ENCODE measurements at places on chromosomes 4 and X.

DNA sequence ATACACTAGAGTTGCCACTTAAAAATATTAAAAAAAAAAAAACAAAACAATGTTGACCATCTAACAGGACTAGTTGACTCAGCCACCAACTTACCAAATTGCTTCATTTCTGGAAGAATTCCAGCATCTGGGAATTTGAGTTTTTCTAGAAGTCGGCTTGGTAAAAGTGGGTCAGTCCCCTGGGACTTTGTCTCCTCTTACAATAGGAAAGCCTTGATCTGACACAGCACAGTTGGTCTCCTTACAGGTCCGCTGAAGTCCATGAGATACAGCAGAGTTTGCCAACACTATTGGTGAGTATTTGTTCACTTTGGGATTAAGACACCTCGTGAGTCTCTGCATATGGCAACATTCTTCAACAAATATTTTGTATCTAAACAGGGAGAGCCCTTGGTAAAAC is 18.2 kb upstream of the DDIT4L start:
- DNase-seq, result no peak

DNA sequence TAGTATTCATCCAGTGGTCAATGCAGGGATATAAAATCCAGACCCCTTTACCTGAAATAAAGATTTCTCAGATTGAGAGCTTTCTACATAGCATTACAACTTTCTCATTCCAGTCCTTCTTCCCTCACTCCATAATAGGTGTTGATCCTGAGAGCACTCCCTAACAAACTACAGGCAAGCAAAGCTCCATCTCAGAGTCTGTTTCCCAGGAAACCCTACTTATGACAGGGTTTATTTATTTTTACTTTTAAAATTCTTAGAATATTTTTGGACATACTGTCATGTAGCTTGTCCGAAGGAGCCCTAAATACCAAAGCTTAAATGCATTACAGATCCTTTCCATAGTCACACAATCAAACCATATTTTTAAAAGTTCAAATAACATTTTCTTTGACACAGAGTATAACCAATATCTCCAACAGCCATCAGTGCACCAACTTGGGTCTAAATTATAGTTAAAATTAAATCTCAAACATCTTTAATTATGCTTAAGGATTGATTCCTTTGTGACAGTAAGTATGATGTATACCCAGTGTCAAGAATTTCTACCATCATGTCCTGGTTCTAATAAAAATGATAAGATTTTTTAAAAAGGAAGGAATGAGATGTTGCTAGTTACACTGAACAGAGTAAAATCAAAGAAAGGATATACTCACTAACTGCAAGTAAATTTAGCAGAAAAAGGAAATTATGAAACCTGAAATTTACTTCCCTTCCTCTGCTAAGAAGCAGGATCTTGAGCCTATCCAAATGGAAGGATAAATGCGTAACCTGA is 580.4 kb upstream of the ADGRL3 start:
- DNase-seq, result no peak

DNA sequence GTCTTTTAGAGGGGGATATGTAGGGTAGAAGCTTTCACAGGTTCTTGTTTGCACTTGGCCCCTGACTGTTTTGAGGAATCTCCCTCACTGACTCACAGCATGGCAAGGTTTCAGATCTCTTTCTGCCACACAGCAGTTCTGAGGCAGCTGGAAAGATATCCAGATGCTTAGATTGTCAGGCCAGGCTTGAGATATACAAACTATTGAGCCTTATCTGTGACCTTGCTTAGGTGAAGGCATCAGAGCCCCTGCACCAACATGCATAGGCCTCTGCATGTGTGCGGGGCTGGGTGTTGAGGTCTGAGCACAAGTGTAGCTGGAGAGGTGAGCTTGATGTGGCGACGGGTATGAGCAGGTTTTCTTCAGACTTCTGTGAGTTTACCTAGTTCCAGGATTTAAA is 80.9 kb upstream of the MSANTD1 start:
- DNase-seq, result no peak

- no peak for DNase-seq
Observed at GRCh38 chr4:71303287-71303686, 35.5 kb upstream of the SLC4A4 start.

- DNase-seq, result no peak
Observed at GRCh38 chrX:10159145-10159468, 2.3 kb downstream of the CLCN4 start.

DNA sequence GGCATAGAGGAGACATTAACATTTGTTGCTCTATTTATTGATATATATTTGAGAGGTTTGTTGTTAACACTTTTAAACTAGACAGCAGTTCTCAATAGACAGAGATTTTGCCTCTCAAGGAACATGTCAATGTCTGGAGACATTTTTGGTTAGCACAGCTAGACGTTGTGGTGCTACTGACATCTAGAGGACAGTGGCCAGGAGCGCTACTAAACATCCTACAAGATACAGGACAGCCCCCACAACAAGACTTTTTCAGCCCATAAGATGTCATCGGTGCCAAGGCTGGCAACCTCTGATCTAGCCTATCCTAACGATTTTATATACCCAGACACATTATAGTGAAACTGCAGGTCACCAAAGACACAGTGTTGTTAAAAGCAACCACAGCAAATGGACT is 18.4 kb upstream of the CTSO start:
- DNase-seq, result no peak

- no peak for DNase-seq
Observed at GRCh38 chr4:26083987-26084386, 170.0 kb downstream of the SMIM20 start.

GRCh38 chr4:154614306-154614705 is 1.9 kb upstream of the FGG start:
- DNase-seq, result no peak

DNA sequence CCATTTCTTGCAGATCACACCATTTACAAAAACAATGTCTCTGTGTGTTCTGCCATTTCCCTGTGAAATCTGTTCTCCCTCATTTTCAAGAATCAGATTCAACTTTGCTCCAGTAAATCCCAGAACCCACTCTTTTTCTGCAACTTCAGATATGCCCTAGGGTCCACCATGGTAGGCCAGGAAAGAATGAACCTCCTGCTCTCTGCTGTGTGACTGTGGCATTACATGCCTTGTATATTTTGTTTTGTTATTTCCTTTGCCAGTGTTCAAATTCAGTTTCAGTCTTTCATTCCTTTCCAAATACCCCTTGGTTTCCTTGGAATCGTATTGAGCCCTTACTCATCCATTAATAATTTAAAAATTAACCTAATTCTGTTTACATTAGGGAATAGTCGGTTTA is 290.2 kb upstream of the VCX start:
- DNase-seq, result no peak

GRCh38 chr4:6435010-6435409 is 37.4 kb downstream of the PPP2R2C start:
- DNase-seq, result no peak

DNA sequence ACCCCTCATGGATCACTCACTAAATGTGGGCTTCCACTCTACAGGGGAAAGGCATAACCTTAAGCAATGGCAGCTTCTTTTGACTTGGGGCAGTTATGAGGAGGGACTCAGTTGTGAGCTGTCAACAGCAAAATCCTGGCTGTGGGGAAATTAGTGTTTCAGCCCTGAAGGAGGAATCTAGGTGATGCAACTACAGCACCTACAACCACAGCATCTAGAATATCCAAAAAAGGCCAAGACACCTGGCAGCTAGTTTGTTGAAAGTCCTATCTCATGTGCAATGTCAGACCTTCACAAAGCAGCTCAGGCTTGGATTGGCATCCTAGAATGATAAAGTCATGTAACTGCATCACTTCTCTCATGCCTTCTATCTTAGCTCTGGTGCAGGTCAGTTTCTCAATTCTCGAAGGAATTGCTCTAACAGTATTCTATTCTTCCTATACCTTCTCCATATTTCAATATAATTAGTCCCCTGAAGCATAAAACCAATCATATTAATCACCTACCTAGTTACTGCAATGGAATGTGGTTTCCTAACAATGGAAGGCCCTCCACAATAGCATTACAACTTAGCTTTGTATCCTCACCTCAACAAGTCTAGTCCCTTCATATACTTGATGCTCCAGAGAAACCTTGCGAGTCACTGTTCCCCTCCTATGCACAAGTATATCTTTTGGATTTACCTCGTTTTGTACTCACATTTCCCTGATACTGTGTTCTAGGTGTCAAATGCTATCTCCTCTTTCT is 5.5 kb upstream of the ANTXR2 start:
- no peak for DNase-seq

GRCh38 chr4:118904935-118905334 is 16.3 kb downstream of the SYNPO2 start:
- DNase-seq, result no peak

DNA sequence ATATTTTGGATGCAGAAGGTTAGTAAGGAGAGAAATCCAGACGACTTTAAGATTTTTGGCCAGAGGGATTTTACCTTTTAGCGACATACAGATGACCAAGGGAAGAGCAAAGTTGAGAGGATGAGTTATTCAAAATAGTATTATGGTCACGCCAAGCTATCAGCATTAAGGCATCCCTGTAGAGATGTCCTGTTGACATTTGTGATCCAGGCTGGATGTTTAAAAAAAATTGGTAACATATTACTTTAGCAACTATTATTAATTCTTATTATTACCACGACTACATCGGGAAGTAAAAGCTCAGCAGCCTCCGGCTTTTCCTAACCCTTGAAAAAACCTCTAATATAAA is 562 bp upstream of the OSTC start:
- no peak for DNase-seq

DNA sequence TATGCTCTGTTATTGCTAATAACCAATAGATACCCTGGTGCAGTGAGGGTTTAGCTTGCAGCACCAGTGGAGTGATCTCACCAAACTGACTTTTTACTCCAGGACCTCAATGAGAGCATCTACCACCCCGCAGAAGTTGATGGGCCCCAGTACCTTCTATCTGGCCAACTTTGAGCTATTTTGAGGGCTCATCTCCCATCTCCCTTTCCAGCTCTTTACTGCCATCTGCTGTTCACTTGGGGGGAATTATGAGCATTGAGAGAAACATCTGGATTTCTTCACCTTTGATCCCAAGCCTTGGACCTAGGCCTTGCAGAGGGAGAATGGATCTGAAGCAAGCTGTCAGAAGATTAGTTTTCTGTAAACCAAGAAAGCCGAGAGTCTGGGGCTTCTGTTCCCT is 143.6 kb downstream of the TMEM164 start:
- peak; percentile 43 for DNase-seq

DNA sequence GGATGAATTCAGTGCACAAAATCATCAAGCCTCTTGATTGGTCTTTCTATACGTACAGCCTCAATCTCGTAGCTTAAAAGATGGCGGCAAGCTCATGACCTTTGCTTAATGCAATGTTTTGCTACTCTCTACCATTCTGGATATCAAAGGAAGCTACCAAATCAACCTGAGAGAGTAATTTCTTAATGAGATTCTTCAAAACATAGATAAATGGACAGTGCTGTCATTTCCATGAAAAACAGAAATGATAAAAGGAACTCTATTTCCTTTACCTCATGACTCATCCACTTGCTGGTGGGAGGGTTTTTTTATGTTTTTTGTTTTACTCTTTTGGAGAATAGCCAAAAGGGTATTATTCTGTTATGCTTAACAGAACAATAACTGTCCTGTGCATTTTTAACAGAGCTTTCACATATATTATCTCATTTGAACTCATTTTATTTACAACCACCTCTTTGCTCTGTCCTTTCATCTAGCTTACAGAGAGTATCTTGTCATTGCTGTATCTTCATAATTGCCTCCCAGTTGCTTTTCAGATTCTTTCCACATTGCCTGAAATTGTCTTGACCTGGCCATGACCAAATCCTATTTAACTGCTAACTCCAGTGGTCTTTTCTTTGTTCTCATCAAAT is 138.6 kb upstream of the GPR101 start:
- DNase-seq, result no peak

DNA sequence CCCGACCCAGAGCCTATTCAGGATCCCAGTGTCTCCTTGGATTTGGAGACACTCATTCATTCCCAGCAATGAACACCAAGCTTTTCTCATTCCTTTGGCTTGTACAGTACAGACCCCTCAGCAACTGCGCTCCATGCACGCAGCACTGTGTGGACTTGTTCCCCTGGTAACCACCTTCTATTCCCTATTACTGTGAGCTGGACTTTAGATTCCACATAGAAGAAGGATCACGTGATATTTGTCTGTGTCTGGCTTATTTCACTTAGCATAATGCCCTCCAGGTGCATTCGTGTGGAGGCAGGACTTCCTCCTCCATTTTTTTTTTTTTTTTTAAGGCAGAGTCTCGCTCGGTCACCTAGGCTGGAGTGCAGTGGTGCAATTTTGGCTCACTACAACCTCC is 106.4 kb downstream of the PHKA2 start:
- DNase-seq, result no peak

DNA sequence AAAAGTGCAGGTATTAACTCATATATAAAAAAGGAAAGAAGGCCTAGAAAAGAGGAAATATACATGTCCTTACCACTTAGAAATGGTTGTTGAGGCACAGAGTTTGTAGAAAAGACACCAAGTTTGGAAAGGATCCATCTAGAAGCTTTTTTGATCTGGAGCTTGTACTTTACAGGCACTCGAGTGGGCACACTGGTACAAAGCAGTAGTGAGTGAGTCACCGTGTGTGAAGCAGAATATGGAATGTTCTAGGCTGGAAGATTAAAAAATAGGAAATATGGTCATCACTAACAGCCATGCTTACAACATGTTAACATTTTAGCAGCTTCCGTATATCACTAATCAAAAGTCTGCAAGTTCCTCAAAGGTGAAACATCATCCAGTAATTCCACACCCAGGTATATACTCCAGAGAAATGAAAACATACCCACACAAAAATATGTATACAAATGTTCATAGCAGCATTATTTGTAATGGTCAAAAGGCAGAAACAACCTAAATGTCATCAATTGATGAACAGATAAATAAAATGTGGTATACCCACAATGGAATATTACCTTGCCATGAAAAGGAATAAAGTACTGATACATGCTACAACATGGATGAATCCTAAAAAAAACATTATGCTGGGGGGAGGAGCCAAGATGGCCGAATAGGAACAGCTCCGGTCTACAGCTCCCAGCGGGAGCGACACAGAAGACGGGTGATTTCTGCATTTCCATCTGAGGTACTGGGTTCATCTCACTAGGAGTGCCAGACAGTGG is 69.5 kb downstream of the FRYL start:
- no peak for DNase-seq

- no peak for DNase-seq
Observed at GRCh38 chrX:56784666-56785065, 55.6 kb downstream of the NBDY start.

GRCh38 chr4:90727938-90728337 is 600.7 kb downstream of the CCSER1 start:
- no peak for DNase-seq

GRCh38 chr4:1170976-1171310 is 1.4 kb downstream of the SPON2 start:
- DNase-seq, result no peak

- DNase-seq, result no peak
Observed at GRCh38 chrX:85907316-85907715, 140.0 kb downstream of the CHM start.

GRCh38 chr4:47784222-47784621 is 53.6 kb downstream of the CORIN start:
- no peak for DNase-seq

- DNase-seq, result no peak
Observed at GRCh38 chr4:138298866-138299265, 56.7 kb upstream of the SLC7A11 start.

Data from CD4-positive, alpha-beta T cell treated with Interleukin-6 for 4 hours (primary cell).